NCI-H1092 (cell line): ENCODE measurements at places on chromosomes 3 and 15.

- DNase-seq = no peak
Observed at GRCh38 chr3:149145974-149146373, 16.5 kb downstream of the HPS3 start.

GRCh38 chr3:162171970-162172369, 675.4 kb downstream of the OTOL1 start:
- no peak for DNase-seq

DNA sequence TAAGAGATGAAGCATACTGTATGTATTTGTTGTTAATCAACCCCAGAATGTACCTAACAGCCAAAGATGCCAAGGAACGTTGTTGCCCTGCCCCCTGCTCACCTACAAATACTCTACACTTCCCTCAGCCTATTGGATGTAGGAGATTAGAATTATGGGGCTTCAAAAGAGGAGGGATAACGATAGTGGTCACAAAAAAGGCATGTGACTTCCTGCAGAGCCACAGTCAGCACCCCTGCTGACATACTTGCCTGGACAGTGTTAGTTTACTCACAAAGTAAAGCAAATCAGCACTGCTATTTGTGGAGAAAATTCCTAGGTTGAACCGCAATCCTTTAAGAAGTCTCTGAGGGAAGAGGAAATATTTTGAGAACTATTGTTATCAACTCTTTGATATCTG, 37.9 kb downstream of the PARP15 start:
- no peak for DNase-seq

DNA sequence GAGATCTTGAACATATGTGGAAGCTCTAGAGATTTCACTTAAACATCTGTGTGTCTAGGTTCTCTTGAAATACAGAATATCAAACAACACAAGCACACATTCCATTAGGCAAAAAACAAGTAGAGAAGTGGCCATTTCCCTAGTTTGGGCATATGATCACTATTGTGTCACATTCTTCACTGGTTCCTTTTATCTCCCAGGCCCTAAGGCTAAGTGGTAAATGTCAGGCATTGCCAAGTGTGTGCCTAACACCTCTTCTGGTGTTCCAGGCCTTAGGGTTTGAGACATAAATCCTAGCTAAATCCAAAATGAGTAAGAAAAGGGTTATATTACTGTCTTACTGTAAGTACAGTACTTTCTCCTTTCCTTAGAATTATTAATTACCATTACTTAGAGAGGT, 880.1 kb downstream of the PDCD6IP start:
- DNase-seq = no peak

DNA sequence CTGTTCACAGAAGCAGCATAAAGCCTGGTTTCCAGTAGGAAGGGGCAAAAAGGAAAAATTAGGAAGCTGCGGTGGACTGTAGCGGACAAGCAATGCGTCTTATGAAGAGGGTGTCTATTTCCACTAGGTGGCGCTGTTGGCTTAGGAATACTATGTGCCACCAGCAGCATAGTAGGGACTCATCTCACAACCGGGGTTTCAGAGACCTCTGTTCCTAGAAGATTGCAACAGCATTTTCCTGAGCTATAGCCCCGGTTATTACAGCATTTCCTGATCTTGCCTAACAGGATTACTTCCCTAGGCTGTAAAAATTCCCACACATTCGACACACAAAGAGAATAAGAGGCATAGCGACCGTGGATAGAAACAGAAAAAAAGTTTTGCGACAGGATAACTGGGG, 683.0 kb downstream of the TBL1XR1 start:
- DNase-seq = no peak

- DNase-seq = no peak
Observed at GRCh38 chr3:114405202-114405990, 111.6 kb downstream of the TIGIT start.

GRCh38 chr3:10397879-10398278, 77.0 kb upstream of the SEC13 start:
- DNase-seq = no peak

GRCh38 chr15:72758182-72758581, 25.4 kb downstream of the ADPGK start:
- no peak for DNase-seq

GRCh38 chr15:41494922-41495735, 1.5 kb downstream of the ITPKA start:
- DNase-seq = no peak

- no peak for DNase-seq
Observed at GRCh38 chr15:101158166-101159095, 93.4 kb downstream of the CHSY1 start.

DNA sequence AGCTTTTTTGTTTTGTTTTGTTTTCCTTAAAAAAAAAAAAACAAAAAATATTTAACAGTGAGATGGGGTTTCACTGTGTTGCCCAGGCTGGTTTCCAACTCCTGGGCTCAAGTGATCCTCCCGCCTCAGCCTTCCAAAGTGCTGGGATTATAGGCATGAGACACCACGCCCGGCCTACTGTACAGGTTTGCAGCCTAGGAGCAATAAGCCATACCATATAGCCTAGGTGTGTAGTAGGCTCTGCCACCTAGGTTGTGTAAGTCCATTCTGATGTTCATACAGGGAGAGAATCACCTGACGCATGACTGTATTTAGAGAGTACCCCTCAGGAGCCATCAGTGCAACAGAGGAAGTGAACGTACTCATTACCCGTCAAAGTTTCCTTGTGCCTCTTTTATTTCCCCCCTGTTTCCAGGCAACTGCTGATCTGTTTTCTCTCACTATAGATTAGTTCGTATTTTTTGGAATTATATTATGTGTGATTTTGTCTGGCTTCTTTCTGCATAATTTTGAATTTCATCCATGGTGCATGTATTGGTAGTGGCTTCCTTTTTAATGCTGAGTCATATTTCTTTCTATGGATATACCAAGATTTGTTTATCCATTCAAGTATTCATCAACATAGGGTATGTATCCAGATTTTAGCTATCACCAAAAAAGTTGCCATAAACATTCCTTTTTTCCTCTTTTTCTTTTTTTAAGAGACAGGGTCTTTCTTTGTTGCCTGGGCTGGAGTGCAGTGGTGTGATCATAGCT, 9.9 kb downstream of the ACAD9 start:
- no peak for DNase-seq

DNA sequence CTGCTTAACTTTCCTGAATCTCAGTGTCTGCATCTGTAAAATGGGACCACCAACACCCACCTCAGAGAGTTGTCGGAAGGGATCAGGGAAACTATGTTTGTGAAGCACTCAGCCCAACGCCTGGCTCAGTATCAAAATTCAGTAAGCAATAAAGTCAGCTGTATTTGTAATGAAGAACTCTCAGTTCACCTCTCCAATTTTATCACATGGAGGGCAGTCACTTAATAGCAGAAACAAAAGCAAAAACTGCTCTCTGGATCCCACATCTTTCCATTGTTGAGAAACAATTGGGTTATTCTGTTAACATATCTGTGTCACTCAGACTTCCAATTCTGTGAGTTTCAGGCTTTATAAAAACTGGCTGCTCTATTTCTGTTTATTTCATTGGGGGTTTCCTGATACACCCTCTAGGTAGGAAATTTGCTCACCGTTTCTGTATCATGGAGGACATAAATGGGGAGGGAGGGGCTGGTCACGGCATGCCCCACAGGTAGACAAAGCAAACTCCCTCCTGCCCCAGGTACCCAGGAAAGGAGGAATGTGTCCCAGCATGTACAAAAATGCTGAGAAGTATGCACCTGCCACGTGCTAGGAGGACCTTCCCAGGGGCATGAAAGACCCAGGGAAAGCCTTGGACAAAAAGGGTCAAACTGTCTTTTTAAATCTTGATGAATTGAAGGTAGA, 81.4 kb upstream of the LMOD3 start:
- no peak for DNase-seq

- DNase-seq = no peak
Observed at GRCh38 chr3:31353166-31353565, 179.6 kb upstream of the STT3B start.

DNA sequence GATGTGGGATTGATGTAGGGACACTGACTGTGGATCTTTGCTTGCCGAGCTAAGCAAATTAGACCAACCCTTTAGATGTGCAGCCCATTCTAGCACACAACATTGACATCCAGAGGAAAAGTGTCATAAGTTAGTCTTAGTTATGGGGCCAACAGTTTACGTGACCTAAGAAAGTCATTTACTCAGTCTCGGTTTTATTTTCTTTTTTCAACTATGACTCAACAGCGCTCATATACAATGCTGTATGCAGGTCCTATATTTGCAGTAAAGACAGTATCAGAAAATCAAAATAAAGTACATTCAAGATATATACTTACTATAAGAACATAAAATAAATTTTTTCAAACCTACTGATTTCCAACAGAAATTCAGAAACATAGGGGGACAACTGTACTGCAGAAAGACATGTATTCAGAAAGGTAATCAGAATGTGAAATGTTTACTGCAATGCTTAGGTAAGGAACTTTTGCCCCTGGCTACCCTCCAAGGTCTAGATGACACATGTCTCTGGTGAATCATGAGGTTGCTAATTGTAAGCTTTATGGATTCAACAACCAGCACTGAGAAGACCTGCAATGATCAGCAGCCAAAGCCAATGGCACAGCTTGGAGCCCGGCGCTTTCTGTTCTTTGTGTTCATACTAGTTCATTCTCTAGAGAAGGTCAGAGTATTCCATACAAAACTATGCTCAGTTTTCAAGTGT, 317.5 kb upstream of the CNTN6 start:
- no peak for DNase-seq

GRCh38 chr15:49124371-49124770, 31.0 kb downstream of the COPS2 start:
- no peak for DNase-seq

- no peak for DNase-seq
Observed at GRCh38 chr15:42404461-42405235, 45.3 kb downstream of the CAPN3 start.

DNA sequence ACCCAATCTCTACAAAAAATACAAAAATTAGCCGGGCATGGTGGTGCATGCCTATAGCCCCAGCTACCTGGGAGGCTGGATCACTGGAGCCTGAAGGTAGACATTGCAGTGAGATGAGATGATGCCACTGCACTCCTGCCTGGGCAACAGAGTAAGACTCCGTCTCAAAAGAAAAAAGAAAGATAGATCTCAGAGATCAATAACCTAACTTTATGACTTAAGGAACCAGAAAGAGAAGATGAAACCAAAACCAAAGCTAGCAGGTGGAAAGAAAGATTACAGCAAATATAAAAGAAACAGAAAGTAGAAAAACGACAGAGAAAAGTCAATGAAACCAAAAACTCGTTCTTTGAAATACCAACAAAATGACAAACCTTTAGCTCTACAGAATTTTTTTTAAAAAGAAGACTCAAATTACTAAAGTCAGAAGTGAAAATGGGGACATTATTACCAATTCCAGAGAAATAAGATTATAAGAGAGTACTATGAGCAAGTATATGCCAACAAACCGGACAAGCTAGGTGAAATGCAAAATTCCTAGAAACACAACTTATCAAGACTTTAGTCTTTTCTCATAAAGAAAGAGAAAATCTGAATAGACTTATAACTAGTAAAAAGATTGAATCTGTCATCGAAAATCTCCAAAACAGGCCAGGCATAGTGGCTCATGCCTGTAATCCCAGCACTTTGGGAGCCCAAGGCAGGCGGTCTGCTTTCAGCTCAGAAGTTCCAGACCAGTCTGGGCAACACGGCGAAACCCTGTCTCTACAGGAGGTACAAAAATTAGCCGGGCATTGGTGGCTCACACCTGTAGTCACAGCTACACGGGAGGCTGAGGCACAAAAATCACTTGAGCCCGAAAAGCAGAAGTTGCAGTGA, 35.0 kb downstream of the ACAP2 start:
- DNase-seq = no peak

GRCh38 chr15:95973566-95974256, 356.8 kb upstream of the NR2F2 start:
- DNase-seq = no peak

GRCh38 chr15:50854601-50855490, 53.6 kb upstream of the AP4E1 start:
- no peak for DNase-seq

- DNase-seq = no peak
Observed at GRCh38 chr15:101086394-101087171, 165.3 kb downstream of the CHSY1 start.

DNA sequence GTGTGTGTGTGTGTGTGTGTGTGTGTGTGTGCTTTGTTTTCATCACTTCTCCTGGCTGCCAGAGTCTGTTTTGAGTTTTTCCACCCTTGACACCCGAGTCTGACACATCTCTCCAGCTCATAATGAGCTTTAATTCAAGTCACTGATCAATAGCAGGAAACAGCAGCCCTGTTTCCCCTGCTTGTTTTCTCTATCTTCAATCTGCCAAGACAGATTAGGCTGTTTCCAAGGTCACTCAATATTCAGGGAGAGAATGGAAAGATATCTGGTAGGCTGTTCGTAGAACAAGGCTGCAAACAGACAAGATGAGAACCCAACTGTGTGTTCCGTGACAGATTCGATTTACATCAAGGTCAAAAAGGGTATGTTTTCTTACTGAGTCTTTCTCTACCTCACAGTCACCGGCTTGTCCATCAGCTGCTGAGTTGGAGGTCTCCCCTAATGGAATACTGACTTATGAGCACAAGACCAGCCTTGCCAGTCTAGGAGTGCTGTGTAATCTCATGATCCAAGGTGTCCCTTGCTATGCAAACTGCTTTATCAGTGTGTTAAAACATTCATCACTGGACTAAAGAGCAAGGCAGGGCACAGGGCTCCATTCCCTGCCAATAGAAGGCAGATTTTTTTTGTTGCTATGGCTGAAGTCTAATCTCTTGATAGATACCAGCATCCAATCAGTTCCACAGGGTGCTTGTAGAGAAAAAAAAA, 187.9 kb upstream of the LMCD1 start:
- no peak for DNase-seq

DNA sequence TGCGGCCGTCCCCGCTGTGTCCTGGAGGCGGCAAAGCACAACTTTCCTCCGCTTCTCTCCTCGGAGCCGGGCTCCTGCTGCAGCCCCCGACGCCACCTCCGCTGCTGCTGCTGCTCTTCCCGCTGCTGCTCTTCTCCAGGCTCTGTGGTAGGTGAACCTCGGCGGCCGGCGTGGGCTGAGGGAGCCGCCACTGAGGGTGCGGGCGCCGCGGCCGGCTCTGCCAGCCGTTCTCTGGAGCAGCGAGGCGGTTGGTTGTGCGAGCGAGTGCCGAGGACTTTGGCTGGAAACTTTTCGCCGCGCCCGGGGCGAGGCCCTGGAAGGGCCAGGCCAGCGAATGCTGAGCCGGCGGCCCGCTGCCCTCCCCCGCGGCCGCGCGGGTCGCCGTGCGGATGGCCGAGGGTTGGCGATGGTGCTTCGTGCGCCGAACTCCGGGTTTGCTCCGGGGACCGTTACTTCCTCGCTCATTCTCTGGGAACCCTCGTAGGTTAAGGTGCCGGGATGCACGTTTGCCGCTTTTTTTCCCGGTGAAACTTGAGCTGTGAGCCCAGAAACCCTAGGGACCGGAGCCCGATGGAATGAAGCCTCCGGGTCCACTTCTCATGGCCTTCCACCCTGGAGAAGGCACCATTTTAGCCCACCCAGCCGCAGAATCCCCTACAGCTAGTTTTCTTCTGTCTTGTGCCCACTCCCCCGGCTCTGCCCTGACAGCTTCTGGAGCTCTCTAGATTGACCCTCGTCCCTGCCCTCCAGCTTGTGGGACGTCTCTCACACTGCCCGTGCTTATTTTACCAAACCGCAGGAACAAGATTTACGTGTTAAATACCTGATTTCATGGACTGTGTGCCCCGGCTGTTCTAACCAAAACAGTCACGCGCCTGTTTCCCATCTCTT, 660 bp downstream of the NECTIN3 start:
- no peak for DNase-seq

GRCh38 chr3:179646177-179646576, 6.7 kb upstream of the USP13 start:
- DNase-seq = no peak
